Right renal pelvis (tissue), 4 donors: ENCODE measurements at places on chromosomes 2 and 18. TPM values are rescaled to one million over a fixed set of nuclear protein-coding genes. Genes with fewer than 3 reads are reported as not detected.

Gene DPYSL5
- polyA plus RNA-seq = 8.5 TPM

Gene MC2R
- not detected for polyA plus RNA-seq

Gene SCN1A
- 0.03 TPM for polyA plus RNA-seq

Gene LGALSL
- 33.0 TPM for polyA plus RNA-seq

Gene KLHL30
- 0.44 TPM for polyA plus RNA-seq

Gene CRYGD
- 0.42 TPM for polyA plus RNA-seq

Gene ABCG8
- 0.67 TPM for polyA plus RNA-seq

Gene IL37
- not detected for polyA plus RNA-seq

Gene MSTN
- polyA plus RNA-seq = 2.1 TPM

Gene ACTR3
- 161 TPM for polyA plus RNA-seq

Gene TPRKB
- 75.7 TPM for polyA plus RNA-seq

DNA sequence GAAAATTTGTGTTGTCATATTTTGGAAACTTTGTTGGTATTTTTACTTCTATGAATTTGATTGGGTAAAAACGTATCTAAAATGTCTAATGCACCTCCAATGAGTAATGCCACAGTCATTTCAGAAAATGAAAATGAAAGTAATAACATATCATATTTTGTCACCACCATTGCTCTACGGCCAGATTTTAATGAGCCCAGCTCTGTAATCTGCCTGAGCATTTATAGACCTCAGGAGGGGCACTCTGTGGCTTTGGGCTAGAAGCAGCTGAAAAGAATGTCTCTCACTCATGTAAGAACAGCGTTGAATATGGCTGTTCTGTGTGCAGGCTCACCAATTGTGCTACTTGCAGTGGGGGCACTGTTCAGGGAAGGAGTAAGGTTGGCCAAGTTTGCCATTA, 32.7 kb upstream of the ABCA12 start:
- no peak for DNase-seq

GRCh38 chr2:101502095-101502494, 27.2 kb upstream of the RFX8 start:
- DNase-seq = no peak

GRCh38 chr18:3952031-3952430, 502.1 kb downstream of the TGIF1 start:
- no peak for DNase-seq

DNA sequence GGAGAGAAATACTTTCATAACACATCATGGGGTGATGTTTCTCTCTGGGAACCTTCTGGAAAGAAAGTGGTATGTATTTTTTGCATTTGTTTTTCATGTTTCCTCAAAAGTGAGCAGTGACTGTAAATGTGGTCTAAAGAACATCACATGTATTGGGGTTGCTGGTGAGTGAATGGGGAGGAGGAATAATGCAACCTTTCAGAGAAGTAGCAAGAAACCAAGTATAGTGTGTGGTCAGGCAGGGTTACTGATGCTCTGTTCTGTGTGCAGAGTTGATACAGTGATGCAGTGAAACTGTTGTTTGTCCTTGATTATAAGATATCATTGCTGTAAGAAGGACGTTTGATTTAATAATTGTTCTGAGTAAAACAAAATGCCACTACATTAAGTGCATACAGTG, 24.1 kb downstream of the ADNP2 start:
- no peak for DNase-seq

DNA sequence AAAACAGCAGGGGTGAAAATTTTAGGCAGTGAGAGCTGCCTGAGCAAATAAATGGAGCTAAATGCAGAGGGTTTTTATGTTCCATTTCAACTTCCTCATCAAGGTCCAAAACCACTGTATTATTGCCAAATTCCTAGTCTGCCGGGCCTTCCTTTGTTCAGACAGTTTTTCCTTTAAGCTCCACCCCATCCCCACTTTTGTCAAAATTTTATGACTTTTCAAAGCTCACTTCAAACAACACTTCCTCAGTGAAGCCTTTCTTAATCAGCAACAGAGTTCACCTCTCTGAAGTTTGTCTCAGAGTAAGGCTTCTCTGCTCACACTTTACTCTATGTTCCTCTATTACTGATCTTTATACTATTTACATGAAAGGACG, 81.3 kb downstream of the CERKL start:
- no peak for DNase-seq

DNA sequence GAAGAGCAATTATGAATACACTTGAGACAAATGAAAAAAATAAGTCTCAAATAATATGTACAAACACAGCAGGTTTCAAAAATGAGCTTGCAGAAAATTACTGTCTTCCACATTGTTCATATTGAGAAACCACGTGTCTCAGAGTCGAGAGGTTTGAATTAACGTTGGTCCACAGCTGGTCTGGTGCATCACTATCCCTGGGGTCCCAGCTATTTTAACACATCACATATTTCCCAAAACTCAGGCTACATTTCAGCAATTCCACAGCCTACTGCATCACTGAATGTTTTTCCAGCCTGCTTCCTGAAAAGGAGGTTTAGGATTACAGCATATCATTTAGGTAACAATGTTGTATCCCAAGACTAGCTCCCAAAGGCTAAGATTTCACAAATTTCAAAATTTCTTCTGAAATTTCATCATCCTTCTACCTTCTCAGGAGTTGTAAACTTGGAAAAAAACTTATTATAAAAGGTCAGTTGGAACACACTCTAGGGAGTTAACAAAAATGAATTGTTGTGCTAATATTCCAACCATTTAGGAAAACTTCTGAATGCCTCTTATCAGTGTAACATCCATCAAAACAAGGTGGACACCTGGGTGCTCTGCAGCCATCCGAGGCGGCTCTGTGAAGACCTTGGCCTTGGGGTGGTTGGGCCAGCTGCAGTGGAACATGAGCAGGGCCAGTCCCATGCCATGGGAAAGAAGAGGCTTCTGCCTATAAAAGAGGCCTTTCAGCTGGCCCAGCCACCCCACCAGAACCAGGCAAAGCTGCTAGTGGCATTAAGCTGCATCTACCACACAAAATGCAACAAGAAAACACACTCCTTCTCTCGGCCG, 198.1 kb upstream of the RBBP8 start:
- DNase-seq = no peak

DNA sequence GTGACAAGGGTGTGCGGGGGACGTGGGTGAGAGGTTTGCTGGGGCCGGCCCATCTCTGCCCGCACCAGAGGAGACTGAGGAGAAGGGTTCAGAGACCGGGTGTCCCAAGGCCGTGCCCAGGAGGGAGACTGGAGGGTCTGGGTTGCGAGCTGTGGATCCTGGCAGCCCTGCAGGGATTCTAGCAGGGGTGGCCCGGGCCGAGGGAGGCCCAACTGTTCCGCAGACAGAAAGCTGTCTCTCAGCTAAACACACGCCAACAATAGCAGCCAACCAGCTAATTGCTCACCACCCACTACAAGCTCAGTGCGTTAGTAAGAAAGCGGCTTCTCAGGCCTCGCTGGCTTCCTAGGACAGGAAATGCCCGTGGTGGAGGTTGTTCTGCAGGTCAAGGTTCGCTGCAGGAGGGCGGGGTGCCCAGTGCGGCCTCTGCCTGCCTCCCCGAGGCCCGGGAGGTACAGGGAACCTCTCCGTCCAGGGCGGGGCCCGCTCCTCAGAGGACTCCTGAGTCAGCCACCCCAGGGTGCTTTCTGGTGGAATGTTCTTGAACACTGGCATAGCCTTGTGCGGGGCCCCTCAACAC, 282.0 kb upstream of the PXDN start:
- DNase-seq = no peak

DNA sequence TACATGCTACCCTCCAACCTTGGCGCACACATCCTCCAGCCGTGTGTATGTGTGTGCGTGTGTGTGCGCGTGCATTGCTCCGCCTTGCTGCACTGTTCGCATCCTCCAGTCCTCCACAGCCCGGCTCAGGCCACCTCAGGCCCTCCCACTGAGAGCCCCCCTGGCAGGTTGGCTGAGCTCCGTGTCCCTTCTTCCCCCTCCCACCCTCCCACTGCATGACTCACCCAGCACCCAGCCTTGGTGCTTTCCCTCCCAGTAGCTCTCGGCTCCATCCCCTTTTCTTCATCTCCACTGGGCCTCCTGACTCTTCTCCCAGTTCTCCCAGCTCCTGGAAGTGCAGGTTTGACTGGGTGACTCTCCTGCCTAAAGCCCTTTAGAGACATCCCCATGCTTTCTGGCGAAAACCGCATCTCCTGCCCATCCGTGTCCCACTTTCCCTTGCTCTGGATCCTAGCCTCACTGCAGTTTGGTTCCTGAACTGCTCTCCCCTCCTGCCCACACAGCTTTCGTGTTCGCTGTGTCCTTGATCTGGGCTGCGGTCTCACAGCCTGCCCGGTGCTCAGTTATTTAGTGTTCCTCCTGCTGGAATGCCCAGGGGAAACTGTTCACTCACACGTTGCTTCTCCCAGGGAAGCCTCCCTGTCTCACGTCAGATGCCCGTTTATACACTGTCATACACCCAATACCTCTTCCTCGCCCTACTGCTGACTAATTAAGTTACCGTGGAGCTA, 4.9 kb downstream of the TMEM177 start:
- no peak for DNase-seq

DNA sequence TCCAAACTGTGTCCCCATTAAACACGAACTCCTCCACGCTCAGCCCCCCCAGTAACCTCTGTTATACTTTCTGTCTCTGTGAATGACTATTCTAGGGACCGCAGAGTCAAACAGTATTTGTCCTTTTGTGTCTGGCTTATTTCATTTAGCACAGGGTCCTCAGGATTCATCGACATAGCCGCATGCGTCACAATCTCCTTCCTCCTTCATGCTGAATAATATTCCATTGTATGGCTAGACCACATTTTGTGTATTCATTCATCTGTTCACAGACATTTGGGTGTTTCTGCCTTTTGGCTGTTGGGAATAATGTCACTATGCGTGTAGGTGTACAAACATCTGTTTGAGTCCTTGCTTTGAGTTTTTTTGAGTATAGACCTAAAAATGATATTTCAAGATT, 80.9 kb downstream of the SH3RF3 start:
- DNase-seq = no peak

DNA sequence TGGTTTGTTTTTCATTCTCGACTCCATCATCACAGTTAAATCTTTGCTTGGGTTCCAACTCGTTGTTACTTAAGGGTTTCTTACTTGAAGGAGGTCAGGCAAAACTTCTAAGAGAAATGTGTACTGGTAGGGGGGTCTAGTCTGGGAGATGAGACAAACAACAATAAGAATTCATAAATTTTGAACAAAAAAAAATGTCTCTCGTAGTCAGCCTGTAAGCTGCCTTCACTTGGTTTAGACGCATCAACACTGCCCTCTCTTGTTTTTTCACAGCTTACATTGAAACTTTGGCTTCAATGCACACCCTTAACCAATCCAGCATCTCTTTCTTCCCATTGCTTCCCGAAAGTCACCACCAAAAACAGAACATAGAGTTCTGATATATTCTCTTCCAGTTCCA, 576.4 kb upstream of the PIK3C3 start:
- DNase-seq = peak; percentile 36

DNA sequence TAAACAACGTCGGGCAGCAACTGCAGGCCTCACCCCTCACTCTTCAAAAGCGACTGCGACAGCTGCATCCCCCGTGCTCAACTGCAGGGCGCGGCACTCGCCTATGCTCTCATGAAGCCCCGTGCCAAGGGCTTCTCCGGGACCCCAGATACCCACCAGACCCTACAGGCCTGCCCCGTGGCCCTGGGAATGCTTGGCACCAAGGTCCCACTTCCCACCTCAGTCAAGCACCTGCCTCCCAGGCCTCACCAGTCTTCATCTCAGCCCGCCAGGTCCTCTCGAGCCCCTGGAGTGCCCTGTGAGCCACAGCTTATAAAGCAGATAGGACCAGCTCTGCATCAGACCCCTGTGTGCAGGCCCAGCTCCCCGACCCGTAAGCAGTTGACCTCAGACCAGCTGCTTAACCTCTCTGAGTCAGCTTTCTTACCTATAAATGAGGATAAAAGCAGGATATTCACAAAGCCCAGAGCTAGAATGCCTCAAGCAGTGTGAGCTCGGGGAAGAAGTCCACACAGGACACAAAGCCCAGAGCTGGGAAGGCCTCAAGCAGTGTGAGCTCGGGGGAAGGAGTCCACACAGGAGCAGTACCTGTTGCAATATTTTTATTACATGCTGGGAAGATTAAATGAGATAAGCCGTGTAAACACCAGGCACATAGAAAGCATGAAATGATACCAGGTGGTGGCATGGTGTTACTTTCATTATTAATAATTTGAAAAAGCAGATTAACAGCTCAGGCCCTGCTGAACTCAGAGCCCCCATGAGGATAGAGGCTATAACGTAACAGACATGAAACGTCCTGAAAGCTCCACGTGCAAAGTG, 96.9 kb downstream of the HDAC4 start:
- DNase-seq = no peak

DNA sequence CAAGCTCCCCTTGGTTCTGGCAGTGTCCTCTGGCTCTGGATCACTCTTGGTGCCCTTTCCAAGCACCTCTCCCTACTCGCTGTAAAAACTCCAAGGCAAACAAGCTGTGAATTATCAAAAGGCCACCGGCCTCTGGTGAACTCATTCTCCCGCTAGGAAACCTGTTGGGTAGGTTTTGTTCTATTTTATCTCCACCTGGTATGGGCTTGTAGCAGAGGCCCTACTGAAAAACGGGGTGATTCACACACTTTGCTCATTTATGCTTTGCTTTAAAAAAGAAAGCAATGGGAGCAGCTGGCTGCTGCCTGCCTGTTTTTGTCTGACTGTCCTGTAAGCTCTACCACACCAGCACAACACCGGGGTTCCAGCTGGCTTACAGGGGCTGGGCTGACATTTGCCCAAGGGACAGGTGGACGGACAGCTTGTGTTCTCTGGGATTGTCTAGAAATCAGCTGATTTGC, 56.8 kb downstream of the SH3BP4 start:
- no peak for DNase-seq

GRCh38 chr2:227320305-227321094, 4.6 kb upstream of the MFF start:
- no peak for DNase-seq

DNA sequence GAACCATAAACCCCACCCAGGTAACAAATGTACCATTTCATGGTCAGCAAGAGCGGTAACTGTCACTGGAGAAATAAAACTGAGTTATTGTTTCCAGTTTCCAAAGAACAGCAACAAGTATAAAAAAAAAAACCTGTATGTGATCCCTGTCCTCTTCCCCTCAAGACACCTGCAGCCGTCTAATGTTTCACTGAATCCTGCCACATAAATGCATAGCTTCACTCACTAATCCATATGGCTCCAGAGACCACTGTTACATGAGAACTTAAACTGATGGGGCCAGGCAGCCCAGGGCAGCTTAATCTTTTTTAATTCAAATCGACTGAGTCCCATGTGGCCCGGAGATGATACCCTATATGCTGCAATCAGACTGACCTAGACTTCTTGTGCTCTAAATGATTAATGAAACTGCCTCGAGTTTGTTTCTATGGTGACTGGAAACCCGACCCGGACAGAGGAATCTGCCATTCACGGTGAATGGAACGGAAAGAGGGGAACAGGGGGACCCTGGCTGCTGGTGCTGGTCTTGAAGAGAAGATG, 60.9 kb upstream of the SIX2 start:
- DNase-seq = peak; percentile 73
